ENCODE measurements at places on chromosomes 1 and 21.

DNA sequence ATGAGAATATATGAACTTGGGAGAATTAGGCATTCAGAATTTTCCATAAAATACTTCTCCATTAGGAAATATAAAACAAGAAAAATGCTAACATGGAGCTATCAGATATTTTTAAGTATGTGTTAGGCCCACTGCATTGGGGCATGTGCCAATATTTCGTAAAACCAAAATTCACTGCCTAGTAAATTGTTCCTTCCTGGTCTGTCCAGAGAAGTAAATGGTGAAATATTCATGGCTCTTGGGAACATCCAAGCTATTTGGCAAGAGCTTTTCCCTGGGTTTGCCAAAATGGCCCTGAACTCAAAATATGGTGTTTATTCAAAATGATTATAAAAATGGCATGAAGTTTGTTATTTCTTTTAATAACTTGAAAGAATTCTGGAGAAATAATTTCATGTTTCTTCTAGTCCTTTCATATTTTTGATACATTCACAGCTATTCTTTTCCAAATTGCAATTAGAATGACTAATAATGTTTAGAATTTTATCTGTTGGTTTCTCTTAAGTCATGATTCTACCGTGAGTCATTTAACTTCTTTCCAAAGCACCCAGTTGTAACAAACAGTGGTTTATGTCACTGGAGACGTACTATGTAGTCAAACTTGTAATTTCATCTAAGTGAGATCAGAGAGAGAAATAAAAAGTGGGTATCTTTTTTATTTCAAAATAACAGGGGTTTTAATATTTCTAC lies 25.7 kb upstream of the SLC19A2 start:
- DNase-seq = no peak

DNA sequence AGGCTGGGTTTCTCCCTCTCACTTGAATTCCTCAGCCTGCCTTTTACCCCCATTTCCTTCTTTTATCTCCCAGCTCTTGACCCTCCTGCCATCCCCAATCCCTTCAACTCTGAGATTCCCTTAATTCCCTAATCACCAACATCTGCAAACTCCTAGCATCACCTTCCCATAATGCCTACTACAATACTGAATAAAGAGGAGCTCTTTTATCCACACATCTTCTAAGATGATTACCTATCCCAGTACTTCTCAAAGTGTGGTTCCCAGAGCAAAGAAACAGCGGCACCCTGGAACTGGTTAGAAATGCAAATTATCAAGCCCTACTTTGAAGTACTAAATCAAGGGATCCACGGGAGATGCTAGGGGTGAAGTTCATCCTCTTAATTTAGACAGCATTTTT lies 21.2 kb upstream of the UBE2U start:
- no peak for DNase-seq

- DNase-seq = no peak
Observed at GRCh38 chr1:64864018-64864940, 102.1 kb downstream of the JAK1 start.

- no peak for DNase-seq
Observed at GRCh38 chr1:230498704-230499103, 72.6 kb upstream of the PGBD5 start.

DNA sequence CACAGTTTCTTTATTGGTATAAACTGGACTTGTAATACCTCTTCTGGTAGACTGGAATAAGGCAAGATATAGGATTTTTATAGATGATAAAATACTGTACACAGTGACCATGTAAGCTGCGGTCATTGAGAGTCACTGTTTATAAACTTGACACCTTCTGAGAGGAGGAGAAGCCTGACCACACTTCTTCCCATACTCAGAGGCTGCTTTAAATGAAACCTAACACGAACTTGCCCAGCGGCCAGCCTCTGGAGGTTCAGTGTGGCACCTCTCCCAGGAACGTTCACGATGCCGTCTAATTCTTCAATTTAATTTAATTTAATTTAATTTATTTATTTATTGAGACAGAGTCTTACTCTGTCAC lies 22.5 kb downstream of the MTARC1 start:
- DNase-seq = no peak

DNA sequence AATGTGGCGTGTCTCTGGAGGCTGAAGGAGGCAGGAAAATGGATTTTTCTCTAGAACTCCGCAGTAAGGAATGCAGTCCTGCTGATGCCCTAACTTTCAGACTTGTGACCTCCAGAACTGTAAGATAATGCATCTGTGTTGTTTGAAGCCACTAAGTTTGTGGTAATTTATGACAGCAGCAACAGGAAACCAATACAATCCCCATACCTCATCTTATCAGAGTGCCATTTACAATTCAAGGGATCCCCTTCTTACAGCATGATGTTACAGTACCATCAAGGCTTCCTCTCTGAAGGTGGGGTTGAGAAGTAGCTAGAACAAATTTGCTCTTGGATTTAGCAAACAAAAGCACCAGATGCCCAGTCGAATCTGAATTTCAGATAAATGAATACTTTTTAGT lies 21.6 kb downstream of the ABCA4 start:
- DNase-seq = no peak

GRCh38 chr1:17831597-17831996 lies 76.5 kb downstream of the ACTL8 start:
- DNase-seq = no peak

- no peak for DNase-seq
Observed at GRCh38 chr1:42944246-42944928, 14.3 kb downstream of the SLC2A1 start.

DNA sequence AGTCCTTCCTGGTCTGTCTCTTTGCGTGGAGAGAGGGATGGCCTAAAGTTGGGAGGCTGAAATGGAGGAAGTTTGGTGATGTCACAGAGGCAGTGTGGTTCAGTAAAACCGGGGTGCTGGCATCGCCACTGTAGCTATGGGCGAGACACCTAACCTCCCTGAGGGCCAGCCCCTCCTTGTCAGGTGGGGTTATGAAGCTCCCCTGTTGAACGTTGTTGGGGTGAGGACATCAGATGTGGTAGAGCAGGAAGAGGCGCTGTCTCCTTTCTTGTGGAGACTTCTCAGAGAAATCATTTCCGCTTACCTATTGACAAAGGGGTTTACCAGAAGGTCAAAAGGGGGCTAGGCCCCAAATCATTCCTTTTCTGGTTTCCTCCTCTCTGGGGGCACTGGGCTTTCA lies 294.7 kb downstream of the SIPA1L2 start:
- no peak for DNase-seq

DNA sequence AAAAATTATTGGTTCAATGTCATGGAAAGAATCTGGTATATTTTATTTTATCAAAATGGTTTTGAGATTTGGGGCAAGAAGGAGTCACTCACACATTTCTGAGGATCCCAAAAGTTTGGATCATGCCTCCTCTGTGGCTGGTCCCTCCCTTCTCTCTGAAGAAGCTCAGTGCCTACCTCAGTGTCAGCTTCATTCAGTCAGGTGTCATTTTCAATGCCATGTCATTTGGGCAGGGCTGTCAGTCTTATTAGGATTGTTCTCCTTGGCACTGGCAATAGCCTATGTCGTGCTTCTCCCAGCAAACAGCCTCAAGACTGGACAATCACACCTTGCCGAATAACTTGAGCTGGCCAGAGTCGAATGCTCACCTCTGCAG lies 264.5 kb upstream of the CAMK1G start:
- DNase-seq = no peak

DNA sequence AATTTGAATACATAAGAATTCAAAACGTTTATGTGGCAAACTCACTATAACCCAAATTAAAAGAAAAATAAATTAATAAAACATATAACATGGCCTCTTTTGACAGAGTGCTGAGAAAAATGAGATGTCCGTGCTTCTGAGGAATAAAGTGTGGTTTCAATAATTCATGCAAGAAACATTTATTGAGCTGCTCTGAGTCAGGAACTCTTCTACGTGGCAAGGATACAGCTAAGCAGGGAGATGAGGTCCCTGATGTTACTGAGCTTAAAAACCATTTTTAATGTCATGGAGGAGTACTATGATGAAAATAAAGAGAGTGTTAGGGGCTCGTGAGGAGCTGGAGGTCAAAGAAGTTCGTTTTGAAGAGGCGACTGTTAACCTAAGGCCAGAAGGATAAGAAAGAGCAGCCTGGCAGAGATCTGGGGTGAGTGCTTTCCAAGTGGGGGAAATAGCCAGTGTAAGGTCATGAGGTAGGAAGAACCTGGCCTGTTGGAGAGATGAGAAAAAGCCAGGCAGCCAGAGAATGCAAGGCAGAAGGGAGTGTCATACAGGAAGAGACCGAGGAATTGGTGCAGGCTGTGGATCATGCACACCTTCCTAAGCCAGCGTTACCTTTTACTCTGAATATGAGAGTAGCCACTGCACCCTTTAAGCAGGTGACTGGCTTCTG lies 182.2 kb upstream of the DUSP10 start:
- no peak for DNase-seq

- DNase-seq = no peak
Observed at GRCh38 chr1:84156210-84156621, 12.1 kb downstream of the PRKACB start.

DNA sequence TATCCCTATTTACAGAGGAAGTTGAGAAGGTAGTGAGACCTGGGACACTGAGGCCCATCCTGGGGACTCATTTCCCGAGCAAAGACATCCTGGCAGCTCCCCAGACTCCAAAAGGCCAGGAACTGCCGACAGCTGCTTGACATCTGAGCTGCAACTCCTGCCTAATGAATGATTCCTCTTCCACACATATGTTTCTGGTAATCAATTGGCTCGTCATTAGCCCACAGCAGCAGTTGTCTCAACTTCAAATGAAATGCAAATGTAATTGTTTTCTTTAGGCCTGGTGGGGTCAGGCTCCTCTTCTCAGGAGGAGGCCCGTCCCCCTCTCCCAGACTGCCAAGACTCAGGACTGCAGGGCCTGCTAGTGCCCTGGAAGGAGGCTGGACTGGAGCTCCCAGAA lies 61.8 kb upstream of the DISP3 start:
- DNase-seq = no peak

- DNase-seq = no peak
Observed at GRCh38 chr21:38322311-38322950, 65.6 kb downstream of the KCNJ15 start.

DNA sequence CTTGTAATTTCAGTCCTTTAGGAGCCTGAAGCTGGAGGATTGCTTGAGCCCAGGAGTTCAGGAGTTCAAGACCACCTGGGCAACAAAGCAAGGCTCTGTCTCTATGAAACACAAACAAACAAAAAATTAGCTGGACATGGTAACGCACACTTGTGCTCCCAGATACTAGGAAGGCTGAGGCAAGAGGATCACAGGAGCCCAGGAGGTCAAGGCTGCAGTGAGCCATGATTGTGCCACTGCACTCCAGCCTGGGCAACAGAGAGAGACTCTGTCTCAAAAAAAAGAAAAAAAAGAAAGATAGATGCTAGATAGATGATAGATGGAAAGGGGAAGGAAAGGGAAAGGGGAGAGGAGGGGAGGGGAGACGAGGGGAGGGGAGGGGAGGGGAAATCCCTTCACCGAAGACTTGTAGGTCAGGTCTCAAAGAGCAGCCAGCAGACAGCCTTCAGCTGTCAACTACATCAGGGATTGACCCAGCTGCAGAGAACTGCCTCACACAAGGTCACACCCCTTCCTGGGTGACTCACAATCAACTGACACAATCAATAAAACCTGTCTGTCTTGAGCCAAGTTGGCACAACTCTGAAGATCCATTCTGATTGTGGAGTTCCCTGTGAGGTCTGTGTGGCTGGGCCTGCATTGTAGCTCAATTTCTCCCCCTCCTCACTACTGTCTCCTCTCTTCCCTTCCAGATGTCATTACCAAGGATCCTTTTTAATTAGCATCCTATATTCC lies 200.6 kb downstream of the RGS7 start:
- DNase-seq = no peak

- DNase-seq = no peak
Observed at GRCh38 chr1:208880433-208881100, 636.4 kb upstream of the PLXNA2 start.

DNA sequence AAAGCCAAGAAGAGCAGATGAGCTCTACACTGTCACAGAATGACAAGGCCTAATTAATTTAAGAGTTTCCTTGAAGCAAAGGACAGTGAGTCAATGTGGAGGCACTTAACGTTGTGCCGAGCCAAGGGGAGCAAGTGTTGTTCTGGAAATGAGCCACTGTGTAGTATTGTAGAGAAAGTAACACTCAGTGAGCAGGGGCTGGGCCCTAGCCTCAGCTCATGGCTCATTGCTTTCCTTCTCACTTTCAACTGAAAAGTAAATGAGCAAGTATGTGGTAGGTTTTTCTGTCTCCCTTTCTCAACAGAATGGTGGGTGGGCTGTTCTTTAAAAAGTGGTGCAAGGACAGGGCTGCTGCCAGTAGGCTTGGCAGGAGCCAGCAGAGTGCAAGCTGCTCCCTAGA lies 11.8 kb upstream of the KIAA0040 start:
- DNase-seq = no peak

- DNase-seq = no peak
Observed at GRCh38 chr1:82472489-82473131, 671.9 kb downstream of the ADGRL2 start.

GRCh38 chr1:226302731-226303130 lies 6.2 kb downstream of the LIN9 start:
- DNase-seq = no peak

DNA sequence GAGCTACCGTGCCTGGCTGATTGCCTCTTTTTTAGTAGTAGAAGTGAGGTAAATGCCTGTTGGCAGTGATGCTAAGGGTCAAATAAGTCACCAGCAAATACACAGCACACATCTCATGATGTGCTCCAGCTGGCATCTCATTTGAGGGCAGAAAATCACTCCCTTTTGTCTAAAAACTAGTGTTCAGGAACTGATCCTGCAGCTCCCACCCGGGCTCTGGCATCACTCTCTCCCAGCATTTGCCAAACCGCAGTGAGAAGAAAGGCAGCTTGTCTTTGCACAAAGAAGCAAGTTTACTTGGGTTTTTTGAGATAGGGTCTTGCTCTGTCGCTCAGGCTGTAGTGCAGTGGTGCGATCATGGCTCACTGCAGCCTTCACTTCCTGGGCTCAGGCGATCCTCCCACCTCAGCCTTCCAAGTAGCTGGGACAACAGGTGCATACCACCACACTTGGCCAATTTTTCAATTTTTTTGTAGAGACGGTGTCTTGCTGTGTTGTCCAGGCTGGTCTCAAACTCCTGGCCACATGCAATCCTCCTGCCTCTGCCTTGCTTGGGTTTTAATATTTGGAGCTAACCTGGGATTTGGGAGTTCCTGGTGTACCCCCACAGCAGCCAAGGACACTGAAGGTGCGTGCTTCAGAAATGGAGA lies 4.1 kb downstream of the RBP7 start:
- DNase-seq = no peak

DNA sequence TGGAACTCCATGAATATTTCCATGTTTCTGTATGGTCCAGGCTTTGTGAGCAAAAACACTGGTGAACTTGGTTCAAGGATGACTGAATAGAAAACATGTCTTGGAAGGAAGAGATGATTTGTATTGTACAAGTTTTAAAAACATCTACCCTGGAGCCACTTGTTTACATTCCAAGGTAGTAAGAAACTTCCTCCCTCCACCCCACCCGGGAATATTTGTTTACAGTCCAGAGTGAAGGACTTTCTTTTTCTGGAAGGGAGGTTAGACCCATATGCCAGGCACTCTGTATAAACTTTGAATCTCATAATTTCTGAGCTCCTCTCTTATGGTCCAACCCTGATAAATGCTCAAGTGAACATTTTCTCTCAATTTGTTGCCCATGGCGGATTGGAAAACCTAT lies 323.3 kb upstream of the LYPLAL1 start:
- no peak for DNase-seq

GRCh38 chr1:60066001-60066400 lies 7.6 kb downstream of the C1orf87 start:
- DNase-seq = no peak

GRCh38 chr1:9127395-9128165 lies 1.3 kb downstream of the GPR157 start:
- DNase-seq = no peak
